Activated CD8-positive, alpha-beta memory T cell treated with anti-CD3 and anti-CD28 coated beads, Interleukin-2, amount 10 ng/mL, durations not matched to agents 7 days and 5 days (primary cell): ENCODE measurements at places on chromosomes 12 and 14. TPM values are rescaled to one million over a fixed set of nuclear protein-coding genes. Genes with fewer than 3 reads are reported as not detected.
A peak's percentile ranks its signal among the peaks of the same experiment; 100 is the strongest.

Gene EIF2S3B
- total RNA-seq, result 0.87 TPM

Gene BDKRB2
- total RNA-seq, result not detected

- H3K27ac ChIP-seq, result no peak overlapping the region
- DNase-seq, result peak; percentile 77
- no peak overlapping the region for H3K4me3 ChIP-seq
- no peaks in the 10 kb centered on the region for H3K36me3 ChIP-seq
- peaks cover 6% of the 10 kb centered on the region for H3K4me1 ChIP-seq
These were observed 60.6 kb downstream of the SLC25A47 start for GRCh38 chr14:100383727-100384158.

DNA sequence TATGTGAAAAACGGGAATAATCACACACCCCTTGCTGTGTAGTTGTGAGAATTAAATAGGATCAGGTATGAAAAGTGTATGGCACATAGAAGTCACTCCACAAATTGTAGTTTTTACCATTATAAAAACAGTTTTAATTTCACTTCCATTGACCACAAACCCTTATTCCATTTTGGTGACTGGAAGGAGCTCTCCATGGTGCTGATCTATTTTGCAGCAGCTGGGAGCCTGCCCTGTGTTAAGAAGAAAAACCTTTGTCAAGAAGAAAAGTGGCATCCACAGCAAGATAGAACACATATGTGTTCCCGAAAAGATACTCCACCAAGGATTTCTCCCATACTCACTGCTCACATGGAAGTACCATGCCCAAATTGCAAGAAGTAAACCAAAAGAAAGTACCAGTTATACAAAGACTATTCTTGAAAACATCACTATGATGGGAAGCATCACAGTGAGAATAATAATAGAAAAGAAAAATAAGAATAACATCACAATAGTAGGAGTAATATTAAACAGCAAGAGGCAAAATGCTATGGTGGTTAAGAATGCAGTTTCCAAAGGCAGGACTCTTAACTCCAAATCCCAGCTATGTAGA lies 58.7 kb downstream of the TUNAR start:
- no peak overlapping the region for H3K27ac ChIP-seq
- no peaks in the 10 kb centered on the region for H3K4me1 ChIP-seq
- no peak overlapping the region for H3K4me3 ChIP-seq
- DNase-seq, result no peak
